ENCODE measurements at places on chromosomes 7 and 10.
A peak's percentile ranks its signal among the peaks of the same experiment; 100 is the strongest.

DNA sequence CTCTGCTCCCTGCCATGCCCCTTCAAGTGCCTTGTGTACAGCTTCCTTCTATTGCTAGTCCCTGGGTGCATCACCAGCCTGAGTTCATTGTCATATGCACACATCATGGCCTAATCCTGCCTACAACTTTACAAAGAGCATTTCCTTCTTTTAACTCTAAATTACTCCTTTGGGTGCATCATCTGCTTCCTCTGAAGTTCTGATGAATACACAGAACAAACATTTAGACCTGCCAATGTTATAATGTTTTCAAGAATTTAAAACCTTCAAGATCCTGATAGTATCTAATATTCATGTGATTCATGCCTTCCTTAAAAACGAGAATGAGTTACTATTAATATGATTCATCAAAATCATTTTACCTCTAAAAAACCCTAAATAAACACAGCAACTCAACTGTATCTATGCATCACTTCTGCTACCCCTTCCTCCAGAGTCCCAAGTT, 357.1 kb downstream of the MAGI2 start:
- DNase-seq, result no peak

DNA sequence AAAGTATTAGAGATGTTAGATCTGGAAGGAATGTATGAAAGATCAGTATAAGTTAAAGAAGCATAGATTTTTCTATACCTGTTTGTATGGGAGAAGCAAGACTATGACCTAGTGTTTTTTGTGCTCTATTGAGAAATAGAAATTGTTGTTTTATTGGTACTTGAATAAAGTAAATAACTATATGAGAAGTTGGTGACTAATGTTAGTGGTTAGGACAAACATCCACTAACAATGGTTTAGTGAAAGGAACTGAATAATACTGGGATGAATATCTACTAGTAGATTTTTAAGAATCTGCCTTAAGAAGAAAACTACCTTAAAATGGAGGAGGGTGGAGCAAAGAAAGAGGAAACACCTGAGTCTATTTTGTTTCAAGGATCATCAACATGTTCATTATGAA, 521.1 kb upstream of the POT1 start:
- DNase-seq, result no peak

- DNase-seq, result no peak
These were observed 162.6 kb downstream of the FAM107B start for GRCh38 chr10:14611968-14612693.

DNA sequence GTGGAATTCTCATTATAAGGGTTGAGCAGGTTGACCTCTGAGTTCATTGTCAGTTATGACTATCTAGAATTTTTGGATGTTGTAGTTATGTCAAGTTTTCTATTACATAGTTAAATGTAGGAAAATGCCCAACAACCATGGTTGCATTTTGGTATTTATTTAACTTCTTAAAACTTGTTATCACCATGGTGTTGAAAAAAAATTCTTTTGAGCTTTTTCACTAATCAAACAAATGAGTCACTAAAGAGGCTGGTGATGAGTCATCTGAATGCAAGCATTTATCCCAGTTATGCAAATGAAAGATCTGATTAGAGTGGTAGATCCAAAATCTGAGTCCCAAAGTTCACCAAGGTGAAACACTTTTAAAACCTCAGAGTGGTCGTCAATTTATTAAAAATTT, 624.7 kb upstream of the IGFBP3 start:
- peak; percentile 87 for DNase-seq

DNA sequence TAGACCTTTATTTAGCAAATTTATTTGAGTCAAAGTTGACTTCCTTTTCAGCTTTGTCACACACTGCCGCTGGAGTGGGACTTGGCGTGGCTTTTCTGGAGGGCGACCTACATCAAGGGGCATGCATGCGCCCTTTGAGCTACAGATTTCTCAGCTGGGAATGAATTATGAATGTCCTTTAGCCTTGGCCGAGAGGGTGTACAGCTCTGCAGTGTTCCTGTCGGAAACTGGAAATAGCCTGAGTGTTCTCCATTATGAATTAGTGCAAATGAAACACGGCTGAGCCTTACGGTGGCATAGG, 79.7 kb downstream of the GLRX3 start:
- DNase-seq, result no peak

DNA sequence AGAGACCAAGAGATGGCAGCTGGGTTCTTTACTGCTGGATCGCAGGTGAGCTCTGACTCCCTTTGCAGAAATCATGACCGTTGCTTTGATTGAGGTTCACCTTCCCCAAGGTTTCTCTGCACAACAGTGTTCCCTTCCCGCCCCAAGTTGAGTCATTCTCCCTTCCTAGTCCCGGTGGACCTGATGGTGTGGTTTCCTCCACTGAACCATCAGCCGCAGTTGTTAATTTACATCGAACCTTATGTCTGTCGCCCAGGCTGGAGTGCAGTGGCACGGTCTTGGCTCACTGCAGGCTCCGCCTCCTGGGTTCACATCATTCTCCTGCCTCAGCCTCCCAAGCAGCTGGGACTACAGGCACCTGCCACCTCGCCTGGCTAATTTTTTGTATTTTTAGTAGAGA, 5.8 kb downstream of the ZSCAN25 start:
- DNase-seq, result no peak

GRCh38 chr7:140926021-140926817, 1.5 kb upstream of the BRAF start:
- no peak for DNase-seq

DNA sequence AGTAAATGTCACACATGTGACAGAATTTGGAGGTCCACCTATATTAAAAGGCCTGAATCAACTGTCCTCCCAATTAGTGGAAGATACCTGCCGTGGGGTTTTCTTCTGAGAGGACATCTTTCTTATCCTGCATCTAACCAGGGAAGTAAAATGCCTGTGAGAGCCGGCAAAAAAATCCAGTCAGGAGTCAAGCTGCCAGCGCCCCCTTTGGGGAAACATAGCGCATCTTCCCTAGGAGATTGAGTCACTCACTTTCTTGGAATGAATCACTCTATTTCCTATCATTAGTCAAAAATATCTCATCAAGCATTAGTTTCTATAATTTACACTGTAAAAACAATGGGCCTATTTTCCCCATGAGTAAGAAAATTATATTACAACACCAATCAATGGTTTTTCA, 66.4 kb upstream of the ANK3 start:
- no peak for DNase-seq

DNA sequence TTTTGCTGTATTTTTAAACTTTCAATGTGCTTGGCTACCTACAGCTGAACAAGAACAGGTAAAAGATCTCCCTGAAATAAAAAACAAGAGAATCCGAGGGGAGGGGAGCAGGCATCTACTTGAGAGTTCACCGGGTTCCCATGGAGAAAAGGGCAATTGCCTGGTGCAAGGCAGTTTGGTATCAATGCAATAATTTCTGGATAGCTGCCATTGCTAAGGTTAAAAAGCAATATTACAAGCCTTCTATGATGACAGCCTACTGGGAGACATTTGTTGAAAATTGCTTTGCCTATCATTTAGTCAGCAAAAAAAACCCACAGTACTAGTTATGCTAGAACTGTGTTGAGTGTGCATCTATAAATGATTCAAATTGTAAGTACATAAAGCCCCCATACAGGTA, 82.1 kb downstream of the GFRA1 start:
- DNase-seq, result no peak

- DNase-seq, result no peak
These were observed 10.5 kb downstream of the YME1L1 start for GRCh38 chr10:27143686-27144085.

DNA sequence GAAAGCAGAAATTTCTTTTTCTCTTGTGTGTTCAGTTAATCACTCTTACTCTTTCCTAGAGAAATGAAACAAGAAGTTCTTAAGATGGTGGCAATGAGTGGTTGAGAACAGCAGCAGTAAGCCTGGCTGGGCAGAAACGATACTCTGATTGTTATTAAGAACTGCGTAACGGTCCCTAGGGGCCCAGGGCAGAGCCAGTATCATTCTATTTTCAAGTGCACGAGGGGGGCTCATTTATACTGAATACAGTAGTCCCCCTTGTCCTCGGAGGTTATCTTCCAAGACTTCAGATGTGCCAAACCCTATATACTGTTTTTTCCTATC, 64.9 kb downstream of the EEPD1 start:
- DNase-seq, result no peak

- peak; percentile 6 for DNase-seq
These were observed 46.1 kb upstream of the EXOC6 start for GRCh38 chr10:92801978-92802872.

DNA sequence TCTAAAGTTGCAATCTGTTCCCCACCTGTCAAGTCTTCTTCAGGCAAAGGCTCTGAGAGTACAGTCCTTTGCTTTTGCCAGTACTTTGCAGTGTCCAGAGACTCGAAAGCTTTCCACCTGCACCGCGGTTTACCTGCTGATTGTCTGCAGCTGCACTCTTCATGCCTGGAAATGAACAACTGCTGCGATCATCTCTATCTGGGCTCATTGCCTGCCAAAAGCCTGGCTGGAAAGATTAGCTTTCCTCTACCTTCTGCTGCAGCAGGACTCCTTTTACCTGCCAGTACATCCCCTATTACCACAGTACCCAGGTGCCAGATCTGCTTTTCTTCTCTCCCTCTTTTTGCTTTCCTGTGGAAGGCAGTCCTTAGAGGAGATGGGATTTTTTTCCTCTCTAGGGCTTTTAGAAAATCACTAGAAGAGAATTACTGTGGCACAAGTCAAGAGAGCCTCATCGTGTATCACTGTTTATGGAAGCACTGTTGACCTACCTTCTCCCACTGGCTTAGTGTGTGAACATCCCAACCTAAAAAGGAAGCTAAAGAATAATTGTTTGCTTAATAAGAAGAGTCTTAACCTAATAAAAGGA, 2.2 kb downstream of the STRIP2 start:
- DNase-seq, result no peak

DNA sequence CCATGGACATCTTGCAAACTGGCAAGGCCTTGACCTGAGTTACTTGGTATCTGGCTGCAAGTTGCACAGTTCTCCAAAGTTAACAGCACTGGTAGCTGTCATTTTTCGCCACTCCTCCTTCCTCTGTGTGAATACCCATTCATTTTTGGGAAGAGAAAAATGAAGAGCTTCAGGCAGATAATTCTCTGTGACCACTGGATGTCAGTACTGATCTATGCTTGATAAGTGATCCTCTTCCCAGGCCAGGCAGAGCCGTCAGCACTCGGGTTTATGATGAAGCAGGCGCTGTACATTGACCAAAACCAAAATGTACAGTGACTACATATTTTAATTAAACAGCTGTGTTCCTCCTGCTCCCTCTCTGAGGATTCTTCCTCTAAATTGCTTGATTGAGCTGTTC, 55.9 kb upstream of the PDZD8 start:
- peak; percentile 39 for DNase-seq

DNA sequence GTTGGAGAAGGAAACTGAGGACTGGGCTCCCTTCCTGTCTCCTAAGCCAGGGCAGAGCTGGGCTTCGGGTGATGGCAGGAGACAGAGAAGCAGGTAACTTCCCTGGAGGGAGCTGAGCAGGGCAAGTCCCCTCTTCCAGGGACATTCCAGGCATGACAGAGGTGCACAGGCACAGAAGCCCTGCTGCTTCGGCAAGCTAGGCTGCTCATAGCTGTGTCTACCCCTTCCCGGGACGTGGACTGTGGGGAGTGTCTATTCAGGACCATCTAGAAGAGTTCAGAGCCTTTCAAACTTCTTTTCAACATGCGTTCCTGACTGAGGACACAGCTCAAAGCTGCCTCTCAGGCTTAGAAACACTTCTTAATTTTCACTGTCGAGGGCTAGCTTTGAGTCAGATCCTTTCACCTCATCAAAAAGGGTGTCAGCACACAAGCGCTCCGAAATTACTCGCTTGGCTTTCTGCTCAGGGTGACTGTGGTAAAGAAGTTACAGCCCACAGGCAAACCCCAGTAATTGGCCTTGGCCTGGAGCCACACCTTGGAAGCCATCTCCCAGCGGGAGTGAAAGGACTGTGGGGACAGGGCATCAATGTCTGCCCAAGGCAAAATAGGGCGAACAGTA, 63.7 kb upstream of the STEAP1B start:
- DNase-seq, result no peak

DNA sequence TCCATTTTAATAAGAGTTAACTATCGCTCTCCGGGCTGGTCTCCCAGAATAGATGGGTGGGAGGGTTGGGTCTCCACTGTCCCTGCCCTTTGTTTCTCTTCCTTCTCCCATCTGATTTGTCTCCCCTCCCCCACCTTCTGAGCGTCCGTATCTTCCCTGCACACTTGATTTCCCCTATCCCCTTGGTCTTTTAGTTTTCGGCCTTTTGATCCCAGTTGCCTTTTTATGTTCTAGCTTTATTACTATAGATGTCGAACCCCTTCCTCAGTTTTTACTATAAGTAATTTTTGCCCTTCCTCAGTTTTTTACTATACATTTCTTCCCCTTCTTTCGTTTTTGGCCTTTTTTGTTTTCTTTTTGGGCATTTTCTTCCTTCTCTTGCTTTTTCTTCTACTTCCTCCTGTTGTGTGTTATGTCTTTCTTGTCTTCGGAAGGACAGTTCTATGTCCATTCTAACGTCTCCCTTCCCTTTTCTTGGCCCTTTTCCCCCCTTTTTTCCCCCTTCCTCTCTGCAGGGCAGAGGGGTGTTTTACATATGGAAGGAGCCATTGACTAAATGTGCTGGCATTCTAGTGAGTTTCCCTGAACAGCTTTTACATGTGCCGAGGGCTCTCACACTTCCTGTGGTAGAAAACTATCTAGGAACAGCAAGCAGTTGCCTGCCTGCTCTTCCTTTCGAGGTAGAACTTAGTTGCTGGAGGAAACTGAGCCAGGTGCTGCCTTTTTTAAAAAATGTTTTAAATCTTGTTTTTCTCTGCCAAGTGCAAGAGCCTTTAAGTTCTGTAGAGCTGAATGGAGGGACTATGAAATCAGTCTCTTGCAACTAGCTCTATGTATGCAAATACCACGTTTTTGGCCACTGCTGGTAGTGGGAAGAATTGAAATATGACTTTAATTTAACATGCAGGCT, 2.8 kb downstream of the TET1 start:
- DNase-seq, result peak; percentile 62

DNA sequence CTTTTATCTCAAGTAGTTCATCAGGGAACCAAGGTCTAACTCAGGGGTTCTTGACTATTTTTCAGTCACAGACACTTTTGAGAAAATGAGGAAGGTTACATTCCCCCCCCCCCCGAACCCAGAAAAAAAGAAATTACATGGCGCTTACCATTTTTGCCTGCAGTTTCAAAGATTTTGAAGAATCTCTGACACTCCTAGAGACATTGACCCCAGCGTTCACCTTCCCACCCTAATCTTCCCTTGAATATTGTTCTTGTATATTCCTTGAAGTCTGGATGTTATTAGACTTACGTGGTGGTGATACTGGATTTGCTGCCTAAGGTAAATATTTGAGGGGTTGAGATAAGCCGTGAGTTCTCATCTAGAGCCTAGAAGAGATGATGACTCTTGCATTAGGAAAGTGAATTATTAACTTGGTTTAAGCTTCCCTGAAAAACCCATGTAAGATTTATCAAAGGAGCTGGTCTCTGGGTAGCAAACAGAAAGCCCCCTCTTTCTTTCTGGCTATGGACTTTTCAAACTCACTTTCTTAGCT, 245.7 kb upstream of the FOXK1 start:
- DNase-seq, result no peak

DNA sequence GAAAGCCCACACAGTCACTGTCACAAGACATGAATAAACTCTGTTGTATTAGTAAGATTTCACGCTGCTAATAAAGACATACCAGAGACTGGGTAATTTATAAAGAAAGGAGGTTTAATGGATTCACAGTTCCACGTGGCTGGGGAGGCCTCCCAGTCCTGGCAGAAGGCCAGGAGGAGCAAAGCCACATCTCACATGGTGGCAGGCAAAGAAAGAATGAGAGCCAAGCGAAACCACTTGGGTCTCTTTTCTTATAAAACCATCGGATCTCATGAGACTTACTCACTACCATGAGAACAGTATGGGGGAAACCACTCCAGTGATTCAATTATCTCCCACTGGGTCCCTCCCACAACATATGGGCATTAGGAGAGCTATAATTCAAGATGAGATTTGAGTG, 110.2 kb downstream of the ST8SIA6 start:
- peak; percentile 3 for DNase-seq

All from choroid plexus epithelial cell (primary cell).